ENCODE measurements at places on chromosomes 1 and 21.

DNA sequence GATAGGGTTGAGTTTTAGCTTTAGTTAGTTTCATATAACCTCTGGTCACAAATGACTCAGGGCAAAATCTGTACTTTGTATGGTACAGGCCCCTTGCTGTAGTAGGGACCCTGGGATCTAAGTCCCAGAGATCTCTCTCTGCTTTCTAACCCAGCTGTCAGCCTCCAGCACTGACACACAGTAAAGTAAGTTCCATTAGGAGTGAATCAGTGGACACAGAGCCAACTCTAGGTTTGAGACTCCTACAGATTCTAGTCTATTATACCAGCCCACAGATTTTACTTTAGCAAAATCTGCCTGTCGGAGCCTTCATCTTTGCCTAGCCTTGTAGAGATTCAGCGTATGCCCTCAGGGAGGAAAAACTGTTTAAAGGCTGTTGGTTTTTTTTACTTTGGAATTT, 52.5 kb downstream of the ANGPTL1 start:
- no peak for DNase-seq

GRCh38 chr1:214331180-214331579, 50.2 kb downstream of the SMYD2 start:
- no peak for DNase-seq

- DNase-seq, result no peak
Observed at GRCh38 chr21:25949701-25950100, 214.9 kb downstream of the GABPA start.

GRCh38 chr1:101741910-101742309, 254.8 kb downstream of the OLFM3 start:
- no peak for DNase-seq

DNA sequence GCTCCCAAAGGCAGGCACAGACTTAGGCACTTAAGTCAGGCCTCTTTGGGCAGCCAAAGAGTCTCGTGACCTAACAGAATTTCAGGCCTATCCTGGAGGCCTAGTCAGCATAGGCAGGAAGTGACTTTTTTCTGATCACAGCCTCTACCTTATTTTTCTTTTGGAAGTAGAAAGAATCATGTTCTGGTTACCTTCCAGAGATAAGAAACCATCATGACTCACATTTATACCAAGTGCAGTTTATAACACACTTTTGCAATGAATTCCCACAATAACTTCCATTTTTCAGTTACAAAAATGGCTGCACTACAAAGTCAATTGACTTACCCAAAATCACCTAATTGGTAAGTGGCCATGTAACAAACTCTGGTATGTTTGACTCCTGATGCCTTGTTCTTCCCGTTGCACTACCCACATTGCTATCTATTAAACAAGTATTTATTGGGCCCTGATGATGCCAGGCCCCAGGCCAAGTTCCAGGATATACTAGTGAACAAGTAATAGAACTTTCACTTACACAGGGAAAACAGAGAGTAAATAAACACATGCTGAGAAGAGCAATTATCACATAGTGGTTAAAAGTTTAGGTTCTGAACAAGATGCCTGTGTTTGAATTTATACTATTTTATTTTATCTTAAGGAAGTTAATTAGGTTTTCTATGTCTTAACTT, 74.3 kb downstream of the SH3GLB1 start:
- no peak for DNase-seq

- no peak for DNase-seq
Observed at GRCh38 chr1:46152016-46152415, 19.6 kb upstream of the PIK3R3 start.

DNA sequence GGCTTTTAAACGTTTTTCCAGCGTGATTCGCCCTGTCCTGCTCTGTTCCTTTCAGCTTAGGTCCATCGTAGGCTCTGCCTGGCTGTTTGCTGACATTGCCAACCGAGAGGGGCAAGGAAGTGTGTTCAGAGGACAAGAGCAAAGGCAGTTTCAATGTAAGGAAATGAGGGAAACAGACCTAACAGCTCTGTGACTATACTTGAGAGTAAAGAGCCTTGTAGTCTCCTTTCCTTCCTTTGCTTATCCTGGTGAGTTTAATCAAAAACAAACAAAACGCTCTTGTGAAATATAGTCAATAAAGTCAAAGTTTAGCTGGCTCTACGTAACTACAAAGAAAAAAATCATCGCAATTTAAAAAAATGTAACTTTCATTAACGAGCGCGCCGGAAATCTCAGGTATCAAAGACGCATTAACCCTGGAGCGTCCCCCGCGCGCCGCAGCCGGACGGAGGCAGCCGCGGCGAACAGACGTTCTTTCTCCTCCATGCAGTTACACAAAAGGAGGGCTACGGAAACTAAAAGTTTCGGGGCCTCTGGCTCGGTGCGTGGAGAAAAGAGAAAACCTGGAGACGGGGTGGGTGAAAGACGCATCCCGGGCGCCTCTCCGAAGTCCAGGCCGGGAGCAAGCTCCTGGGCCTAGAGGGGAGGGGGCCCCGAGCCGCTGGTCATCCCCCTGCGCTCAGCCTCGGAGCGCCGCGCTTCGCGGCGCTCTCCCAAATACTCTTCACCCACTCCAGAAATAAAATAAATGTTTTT, 617 bp upstream of the ADGRL2 start:
- peak; percentile 79 for DNase-seq

- DNase-seq, result no peak
Observed at GRCh38 chr1:147808025-147808424, 47.6 kb upstream of the GJA5 start.

- peak; percentile 26 for DNase-seq
Observed at GRCh38 chr21:46003575-46004007, 22.0 kb downstream of the COL6A1 start.

- no peak for DNase-seq
Observed at GRCh38 chr1:60589046-60589748, 493.2 kb upstream of the NFIA start.

Data from H9 (cell line).